Right cardiac atrium (tissue), 5 donors: ENCODE measurements at places on chromosomes 12 and 14. TPM values are rescaled to one million over a fixed set of nuclear protein-coding genes. Genes with fewer than 3 reads are reported as not detected.

ZFHX2 gene
- total RNA-seq = 0.94 TPM

APOF gene
- total RNA-seq = not detected

CLEC4C gene
- total RNA-seq = not detected

YLPM1 gene
- 32.6 TPM for total RNA-seq

TAS2R9 gene
- total RNA-seq = not detected
